ENCODE measurements at places on chromosomes 3 and 15.

GRCh38 chr15:30063835-30064546 lies 18.8 kb upstream of the GOLGA8J start:
- no peak for ATAC-seq
- H3K4me1 ChIP-seq = no peaks in the 10 kb centered on the region
- no peaks in the 10 kb centered on the region for H3K36me3 ChIP-seq
- no peak overlapping the region for H3K27ac ChIP-seq
- H3K4me3 ChIP-seq = no peak overlapping the region
- H3K27me3 ChIP-seq = peaks cover 12% of the 10 kb centered on the region

DNA sequence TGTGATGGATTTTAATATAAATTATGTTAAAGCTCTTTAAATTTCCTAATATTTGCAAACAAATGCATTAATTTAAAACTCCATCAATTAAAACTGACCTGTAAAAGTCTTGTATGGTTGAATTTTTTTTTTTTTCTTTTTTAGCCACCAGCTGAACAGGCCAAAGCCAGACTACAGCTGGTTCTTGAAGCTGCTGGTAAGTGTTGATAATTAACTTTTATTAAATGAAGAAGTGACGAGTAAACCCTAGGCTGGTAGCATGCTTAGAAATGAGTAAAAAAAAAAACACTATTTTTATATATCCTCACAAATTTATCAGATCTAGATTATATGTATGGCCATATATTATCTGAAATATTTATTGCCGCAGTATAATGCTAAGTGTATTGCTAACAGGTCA lies 216.3 kb upstream of the MLF1 start:
- peaks cover 11% of the 10 kb centered on the region for H3K36me3 ChIP-seq
- H3K4me1 ChIP-seq = no peaks in the 10 kb centered on the region
- no peak overlapping the region for H3K4me3 ChIP-seq
- no peak overlapping the region for H3K27ac ChIP-seq
- H3K27me3 ChIP-seq = no peaks in the 10 kb centered on the region
- no peak for ATAC-seq

DNA sequence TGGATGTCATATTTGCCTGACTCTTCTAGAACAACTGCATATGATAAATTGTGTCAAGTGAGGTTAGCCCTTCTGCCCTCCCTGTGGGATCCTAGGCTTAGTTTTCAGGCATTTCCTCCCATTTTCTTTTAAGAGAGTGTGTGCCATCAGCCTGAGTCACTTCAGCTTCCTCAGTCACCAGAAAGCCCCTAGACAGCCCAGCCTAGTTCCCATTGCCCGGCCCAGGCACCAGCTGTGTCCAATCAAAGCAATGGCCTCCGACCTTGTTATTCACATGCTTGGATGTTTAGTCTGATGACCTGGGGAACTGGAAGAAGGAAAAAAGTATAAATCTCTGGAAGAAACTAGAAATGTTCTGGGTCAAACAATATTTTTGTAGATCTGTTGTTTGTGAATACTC lies 221.9 kb upstream of the LRIG1 start:
- peaks cover 5% of the 10 kb centered on the region for H3K27me3 ChIP-seq
- H3K4me1 ChIP-seq = no peaks in the 10 kb centered on the region
- H3K36me3 ChIP-seq = no peaks in the 10 kb centered on the region
- no peak overlapping the region for H3K27ac ChIP-seq
- no peak overlapping the region for H3K4me3 ChIP-seq

GRCh38 chr3:23079976-23080375 lies 123.2 kb upstream of the UBE2E2 start:
- no peak overlapping the region for H3K4me3 ChIP-seq
- H3K36me3 ChIP-seq = no peaks in the 10 kb centered on the region
- H3K27ac ChIP-seq = no peak overlapping the region
- no peak for ATAC-seq

DNA sequence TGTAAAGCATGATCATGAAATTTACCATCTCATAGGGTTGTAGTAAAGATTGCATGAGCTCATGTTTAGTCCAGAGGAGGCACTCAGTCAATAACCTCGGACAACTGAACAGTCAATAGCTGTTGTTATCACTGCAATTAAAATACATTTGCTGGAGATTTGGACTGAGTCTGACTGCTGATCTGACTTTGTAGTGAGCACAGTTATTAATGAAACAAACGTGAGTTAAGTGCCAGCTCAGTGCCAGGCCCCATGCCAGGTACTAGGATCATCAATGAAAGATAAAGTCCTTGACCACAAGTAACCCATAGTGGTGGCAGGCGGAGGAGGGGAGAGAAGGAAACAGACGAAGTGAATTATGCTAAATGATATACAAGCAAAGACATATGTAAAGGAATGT lies 43.7 kb upstream of the PRICKLE2 start:
- no peaks in the 10 kb centered on the region for H3K36me3 ChIP-seq
- H3K4me3 ChIP-seq = no peak overlapping the region
- no peak for ATAC-seq
- H3K27ac ChIP-seq = no peak overlapping the region
- peaks cover 32% of the 10 kb centered on the region for H3K27me3 ChIP-seq
- no peaks in the 10 kb centered on the region for H3K4me1 ChIP-seq
